Stimulated activated CD4-positive, alpha-beta T cell treated with anti-CD3 and anti-CD28 coated beads, TNF-alpha, amount 100 ng/mL, for 48 hours (primary cell): ENCODE measurements at places on chromosomes 11 and 22.

GRCh38 chr11:76067099-76067498 is 139.2 kb downstream of the WNT11 start:
- DNase-seq: no peak

DNA sequence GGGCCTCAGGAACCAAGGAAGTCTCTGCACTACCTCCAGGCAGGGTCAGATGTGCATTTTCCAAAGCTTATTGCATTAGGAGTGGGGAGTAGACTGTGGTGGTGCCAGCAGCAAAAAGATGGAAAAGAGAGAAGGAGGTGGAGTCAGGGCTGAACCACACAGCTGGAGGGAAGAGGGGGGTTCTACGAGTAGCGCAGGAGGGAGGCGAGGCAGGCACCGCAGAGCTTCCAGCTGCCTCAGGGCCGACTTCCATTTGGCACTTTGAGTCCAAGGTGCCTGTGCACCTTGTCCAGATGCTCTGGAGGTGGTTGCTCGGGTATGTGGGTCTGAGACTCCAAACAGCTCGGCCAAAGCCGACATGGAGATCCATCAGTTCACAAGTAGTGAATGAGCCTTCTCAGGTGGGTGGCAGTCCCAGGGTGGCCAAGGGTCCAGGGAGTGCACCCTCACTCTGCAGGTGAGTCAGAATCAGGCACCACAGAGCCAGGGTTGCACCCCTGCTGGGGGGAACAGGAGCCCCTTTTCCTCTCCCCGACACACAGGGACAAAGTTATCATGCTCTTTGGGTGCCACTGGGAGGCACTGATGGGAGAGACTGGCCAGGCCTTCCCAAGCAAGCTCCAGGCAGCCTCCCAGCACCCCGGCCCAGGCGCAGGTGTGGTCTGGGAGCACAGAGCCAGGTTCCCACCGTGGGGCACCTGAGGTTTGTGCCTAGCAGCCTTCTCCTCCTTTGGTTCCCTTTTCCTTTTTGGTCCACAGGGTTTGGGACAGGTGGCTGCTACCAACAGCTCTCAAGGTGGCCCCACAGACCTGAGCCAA is 30.2 kb downstream of the GGT5 start:
- DNase-seq: no peak

- no peak for DNase-seq
Measured at GRCh38 chr11:81658722-81659121, 1074.9 kb downstream of the FAM181B start.

DNA sequence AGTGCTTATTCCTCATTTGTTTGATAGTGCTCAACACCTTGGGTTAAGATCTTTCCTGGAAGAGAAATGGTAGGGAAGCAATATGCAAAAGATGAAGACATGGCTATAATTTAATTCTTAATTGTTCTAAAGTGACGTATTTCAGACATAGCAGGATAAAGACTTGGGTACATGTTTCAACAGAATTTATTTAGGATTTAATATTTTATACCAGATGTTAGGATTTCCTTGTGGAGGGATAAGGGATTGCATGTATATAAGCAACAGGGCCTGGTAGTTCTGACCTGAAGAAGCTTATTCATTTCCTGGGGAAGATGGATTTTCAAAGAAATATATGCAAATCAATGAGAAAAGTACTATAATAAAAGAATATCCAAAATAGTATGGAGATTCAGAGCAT is 163.8 kb downstream of the FAT3 start:
- DNase-seq: no peak

DNA sequence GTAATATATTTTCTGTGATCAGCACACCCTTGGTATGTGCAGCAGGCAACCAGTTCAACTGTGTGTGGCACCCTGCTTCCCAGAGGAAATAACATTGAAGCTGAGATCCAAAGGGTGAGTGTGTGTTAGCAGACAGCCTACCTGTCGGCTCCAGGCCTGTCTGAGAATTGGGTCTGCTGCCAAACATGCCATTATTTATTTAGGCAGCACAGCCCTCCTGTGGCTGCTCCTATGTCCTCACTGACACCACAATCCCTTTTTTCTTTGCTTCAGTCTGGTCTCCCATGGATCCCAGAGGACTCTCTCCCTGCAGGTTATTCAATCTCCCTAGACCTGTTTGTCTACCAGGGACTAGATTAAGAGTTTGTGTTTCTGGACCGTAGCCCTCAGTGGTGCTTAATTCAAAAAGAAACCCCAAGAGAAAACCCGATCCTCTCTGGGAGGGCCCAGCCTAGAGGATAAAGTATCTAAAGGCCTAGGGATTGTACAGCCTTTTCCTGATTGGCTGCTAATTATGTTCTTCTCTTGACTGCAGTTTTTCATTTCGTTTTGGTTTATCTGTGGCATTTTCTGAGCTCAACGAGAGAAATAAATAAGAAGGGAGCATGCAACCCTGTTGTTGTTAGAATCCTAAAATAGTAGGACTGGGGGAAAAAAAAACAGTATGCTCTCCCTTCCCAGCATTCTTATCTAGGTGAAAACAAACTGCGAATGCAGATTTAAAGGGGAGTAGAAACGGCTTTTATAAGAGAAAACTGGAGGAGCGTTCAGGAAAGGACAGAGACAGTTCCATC is 24.1 kb downstream of the KCNE3 start:
- DNase-seq: no peak

- no peak for DNase-seq
Measured at GRCh38 chr11:128926000-128926399, 16.7 kb downstream of the TP53AIP1 start.

DNA sequence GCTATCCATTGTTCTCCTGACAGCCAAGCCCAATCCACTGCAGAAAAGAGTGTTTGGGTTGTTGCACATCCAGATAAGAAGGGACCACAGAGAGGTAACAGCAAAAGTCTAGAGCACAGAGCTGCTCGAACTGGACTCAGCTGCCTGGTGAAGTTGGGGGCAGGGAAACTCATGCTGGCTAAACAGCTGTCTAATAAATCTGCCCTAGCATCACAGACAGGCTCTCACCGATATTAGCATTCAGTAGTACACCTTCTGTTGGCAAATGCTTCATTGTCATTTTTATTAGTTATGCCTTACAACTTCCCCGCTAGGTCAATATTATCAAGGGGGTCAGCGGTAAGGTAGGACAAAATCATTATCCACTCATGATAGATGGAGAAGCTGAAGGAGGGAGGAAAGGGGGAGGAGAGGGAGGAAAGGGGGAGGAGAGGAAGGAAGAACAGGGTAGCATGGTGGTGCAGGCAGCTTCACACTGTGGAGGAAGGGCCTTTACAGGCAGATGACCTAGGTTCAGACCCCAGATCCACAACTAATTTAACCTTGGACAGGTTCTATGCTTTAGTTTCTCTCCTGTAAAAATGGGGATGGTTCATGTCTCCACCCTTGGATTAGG is 102.7 kb downstream of the LARGE1 start:
- DNase-seq: no peak

- no peak for DNase-seq
Measured at GRCh38 chr11:11189506-11189905, 163.5 kb downstream of the CSNK2A3 start.

GRCh38 chr22:25582946-25583345 is 18.5 kb downstream of the GRK3 start:
- DNase-seq: no peak

DNA sequence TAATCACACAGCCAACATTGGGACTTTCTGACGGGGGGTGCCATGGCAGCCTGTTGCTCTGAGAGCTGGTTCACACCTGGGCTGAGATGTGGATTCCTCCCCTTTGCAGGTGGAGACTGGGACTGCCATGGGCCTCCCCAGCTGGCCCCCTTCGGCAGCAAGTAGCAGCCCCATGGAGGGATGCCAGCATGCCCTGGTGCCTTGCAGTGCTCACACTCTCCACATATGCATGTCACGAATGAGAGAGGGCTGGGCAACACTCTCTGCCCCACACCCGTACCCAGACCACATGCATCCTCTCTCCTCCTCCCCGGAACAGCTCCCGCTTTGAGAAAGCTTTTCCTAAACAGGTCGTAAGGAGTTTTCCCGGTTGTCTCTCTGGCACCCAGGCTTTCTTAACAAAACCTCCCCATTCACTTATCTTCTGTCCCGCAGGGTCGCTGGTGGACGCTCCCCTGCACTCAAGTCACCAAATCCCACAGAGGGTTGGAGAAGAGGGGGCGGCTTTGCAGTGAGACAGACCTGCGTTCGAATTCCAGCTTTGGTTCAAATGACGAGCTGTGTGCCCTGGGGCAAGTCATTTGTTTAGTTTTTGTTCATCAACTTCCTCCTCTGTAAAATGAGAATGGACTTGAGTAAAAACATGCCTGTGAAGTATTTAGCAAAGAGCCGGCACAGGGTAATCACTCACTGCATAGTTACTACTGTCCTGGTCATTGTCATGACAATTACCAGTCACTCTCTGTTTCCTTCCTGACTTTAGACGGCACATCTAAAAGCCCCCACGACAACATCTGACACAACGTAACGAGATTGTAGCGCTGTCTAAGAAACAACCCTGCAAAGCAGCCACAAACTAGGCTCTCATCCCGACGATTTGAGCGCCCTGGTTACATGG is 231.3 kb upstream of the B3GAT1 start:
- no peak for DNase-seq
